CD4-positive, alpha-beta T cell treated with Interleukin-2 at 100 ng/mL for 4 hours (primary cell): ENCODE measurements at places on chromosomes 4 and X.

GRCh38 chrX:110311437-110312230 lies 6.3 kb downstream of the AMMECR1 start:
- no peak for DNase-seq

- no peak for DNase-seq
Observed at GRCh38 chr4:78345237-78345636, 206.3 kb upstream of the ANXA3 start.

- no peak for DNase-seq
Observed at GRCh38 chr4:110064934-110065333, 133.5 kb downstream of the ELOVL6 start.

DNA sequence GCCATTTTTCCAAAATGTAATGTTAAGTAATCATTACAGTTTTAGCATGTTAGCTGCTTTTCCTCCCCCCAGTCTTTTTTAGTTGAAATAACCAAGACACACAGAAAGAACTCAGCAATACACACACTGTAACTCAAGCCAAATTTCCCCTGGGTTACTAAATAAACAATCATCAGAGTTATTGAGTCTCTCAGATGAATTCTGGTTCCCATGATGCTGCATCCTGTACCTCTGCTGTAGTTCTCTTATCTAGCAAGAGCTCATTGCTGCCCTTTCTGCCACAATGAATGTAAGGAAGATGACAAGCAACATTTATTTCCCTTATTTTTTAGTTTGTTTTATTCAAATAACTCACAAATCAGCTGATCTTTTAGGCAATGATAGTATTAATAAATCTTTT lies 185.1 kb downstream of the ARHGAP6 start:
- no peak for DNase-seq

DNA sequence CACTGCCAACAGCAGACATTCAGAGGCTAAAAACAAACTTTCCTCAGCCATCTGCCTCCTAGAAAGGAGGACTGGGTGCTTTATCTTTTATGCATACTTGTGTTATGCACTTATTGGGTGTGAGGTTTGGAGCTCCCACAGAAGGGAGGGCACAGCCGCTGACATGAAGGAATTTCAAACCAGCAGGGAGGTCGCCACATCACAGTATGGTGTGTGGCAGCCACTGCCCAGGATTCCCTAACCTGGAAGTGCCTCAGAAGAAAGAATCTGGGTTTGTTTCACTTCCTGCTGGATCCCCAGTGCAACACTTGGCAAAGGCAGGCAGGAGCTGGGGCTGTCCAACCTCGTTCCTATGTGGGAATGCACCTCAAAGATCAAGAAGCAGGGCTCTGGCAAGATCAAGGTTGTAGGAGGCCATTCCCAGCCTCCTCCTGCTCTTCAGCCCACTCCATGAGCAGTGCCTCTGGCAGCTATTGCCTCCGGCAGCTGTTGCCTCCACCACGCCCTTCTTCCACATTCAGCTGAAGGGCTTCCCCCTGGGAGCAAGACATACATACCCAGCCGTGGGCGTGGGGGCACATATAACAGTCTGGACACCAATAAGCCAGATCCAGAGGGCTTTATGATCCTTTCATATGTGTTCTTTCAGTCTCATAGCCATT lies 109.0 kb upstream of the MAMLD1 start:
- DNase-seq = no peak

DNA sequence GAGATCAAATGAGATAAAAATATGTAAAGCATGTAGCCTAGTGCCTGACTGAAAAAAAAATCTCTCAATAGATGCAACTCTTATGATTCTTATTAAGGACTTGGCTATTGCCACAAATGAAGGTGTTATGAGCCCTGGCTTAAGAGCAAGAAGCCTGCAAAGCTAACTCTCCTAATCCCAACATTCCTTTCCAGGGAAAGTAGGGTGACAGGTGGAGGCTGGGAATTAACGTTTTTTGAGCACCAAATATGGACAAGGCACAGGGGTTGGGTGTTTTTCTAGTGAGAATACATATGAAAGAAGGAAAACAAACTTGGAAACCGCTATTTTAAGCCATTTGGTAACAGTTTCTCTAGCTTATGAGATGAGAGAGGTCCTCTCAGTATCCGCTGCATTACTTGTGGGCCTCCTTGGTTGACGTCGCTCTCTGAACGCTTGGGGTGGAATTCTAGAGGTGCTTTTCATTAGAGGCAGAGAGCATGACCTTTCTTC lies 2.4 kb downstream of the RHOH start:
- DNase-seq = peak; percentile 56

- no peak for DNase-seq
Observed at GRCh38 chrX:149903889-149904748, 23.1 kb downstream of the MAGEA8 start.

GRCh38 chr4:109472343-109472761 lies 38.7 kb downstream of the SEC24B start:
- peak; percentile 24 for DNase-seq

DNA sequence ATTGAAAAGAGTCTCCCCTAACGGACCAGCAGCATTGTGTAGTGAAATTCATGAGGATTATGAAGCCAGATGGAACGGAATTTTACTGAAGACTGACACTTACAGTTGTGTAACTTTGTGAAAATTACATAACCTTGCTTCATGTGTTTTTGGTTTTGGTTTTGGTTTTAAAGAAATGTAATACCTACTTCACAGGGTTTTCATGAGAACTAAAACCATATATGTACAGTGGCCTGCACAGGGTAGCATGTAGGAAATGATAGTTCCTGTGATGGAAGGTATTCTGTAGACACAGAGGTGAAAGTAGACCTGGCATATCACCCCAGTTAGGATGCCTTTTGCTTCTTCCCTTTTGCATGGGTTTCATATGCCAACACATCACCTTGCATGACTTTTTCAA lies 247.0 kb downstream of the BANK1 start:
- DNase-seq = no peak

- no peak for DNase-seq
Observed at GRCh38 chr4:2036866-2037265, 22.3 kb upstream of the NAT8L start.

- DNase-seq = no peak
Observed at GRCh38 chr4:71772592-71772991, 11.3 kb downstream of the GC start.

DNA sequence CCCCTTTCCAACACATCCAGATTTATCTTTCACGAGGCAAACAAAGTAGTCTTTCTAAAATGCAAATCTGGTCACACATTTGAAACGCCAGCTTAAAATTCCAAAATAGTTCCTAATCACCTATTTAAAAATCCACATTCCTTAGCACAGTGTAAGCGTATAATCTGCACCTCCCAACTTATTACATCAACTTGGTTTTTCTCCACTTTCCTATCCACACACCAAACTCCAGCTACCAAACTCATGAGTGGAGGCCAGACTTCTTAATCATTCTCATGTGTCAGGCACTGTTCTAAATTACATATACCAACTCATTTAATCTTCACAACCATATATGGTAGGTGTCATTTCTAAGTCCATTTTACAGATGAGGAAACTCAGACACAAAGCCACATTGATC lies 33.8 kb downstream of the ENOX2 start:
- no peak for DNase-seq

GRCh38 chr4:42632653-42633382 lies 24.1 kb downstream of the ATP8A1 start:
- DNase-seq = no peak

DNA sequence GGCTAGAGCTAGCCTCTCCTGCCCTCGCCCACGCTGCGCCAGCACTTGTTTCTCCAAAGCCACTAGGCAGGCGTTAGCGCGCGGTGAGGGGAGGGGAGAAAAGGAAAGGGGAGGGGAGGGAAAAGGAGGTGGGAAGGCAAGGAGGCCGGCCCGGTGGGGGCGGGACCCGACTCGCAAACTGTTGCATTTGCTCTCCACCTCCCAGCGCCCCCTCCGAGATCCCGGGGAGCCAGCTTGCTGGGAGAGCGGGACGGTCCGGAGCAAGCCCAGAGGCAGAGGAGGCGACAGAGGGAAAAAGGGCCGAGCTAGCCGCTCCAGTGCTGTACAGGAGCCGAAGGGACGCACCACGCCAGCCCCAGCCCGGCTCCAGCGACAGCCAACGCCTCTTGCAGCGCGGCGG lies at the start of gene AR:
TSS of gene AR (plus strand) at position 204 of the 400 bp plus-strand sequence. CDS start 1,126 bp downstream, outside the sequence.
- no peak for DNase-seq

- no peak for DNase-seq
Observed at GRCh38 chr4:7778510-7779431, 160.9 kb downstream of the AFAP1 start.

GRCh38 chr4:172546782-172547181 lies 621.8 kb upstream of the GALNT7 start:
- no peak for DNase-seq
